Stimulated activated CD4-positive, alpha-beta T cell treated with anti-CD3 and anti-CD28 coated beads, Interleukin-4, amount 100 ng/mL, for 4 hours (primary cell): ENCODE measurements at places on chromosomes 7 and 10.

DNA sequence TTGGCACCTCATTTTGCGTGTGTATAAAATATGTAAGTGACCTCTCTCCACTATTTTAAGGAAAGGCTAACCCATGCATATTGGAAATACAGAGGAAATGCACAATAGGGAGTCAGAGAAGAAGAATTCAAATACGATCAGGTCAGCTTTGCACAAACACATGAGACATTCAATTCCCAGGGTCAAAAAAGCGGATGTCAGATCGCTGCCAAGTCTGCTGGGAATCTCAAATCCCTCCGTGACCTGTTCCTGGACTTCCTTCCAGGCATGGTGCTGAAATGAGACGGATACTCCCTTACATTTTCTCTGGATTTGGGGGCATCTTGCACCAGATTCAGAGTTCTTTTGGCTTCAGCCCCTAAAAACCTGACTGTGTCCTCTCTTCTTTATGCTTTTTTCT lies 91.9 kb upstream of the PRKCQ start:
- no peak for DNase-seq

DNA sequence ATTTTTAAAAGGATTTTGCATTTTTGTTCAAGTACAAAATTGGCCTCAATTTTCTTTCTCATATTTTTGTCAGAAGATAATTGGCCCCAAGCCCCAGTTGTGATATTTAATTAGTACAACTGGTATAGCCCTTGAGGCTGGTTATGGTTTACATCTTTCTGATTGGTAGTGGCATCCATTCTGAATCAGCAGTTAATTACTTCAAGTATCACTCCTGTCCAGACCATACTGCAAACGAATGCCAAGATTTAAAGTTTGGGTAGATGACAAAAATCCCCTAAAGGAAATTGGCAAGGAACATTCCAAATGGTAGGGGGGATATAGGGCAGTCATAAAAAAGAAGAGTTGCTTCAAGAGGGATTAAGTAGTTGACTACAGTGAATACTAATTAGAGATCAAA lies 23.1 kb downstream of the MYPN start:
- no peak for DNase-seq

GRCh38 chr10:88437411-88437810 lies 145.7 kb downstream of the RNLS start:
- DNase-seq = no peak

- DNase-seq = no peak
These were observed 49.8 kb upstream of the PDZD8 start for GRCh38 chr10:117424883-117425649.

DNA sequence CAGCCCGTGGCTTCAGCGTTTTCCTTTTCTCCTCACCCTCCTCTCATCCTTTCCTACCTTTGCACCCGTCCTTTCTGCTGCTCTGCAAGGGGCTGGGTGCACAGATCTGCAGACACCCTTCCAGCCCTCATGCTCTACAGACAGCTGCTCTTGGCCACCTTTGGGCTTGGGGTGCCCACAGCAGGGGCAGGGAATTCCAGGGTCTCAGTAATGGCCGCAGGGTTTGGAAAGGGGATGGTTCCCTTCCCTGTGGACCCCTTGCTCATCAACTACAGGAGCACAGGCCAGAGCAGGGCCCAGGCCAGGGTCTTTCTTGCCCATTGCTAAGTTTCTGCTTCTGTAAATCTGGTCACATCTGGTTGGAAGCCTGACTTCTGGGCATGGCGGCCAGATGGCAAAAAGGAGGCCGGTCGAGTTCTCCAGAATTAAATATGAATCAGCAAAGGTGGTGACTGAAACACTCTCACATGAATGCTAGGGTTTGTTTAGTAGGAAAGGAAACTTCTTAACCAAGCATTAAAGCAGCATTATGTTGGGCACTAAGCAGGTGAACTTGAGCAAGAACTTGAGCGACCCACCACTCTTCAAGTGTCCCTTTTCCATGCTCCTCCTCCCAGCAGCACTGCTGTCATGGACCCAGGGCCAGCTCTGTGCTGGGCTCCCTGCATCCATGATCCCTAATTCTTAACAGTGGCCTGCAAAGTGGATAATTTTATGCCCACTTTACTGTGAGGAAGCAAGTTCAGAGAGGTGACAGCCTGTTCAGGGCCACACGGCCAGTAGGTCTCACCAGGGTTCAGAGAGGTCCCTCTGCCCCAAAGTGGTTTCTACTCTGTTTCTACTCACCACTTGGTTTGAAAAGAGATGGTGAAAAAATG lies 1.5 kb downstream of the ECHDC3 start:
- DNase-seq = no peak

GRCh38 chr10:97483921-97484320 lies 14.3 kb downstream of the MMS19 start:
- DNase-seq = no peak

- DNase-seq = no peak
These were observed 8.6 kb downstream of the STAM start for GRCh38 chr10:17652585-17652984.

GRCh38 chr10:69246036-69246435 lies 25.9 kb downstream of the HKDC1 start:
- no peak for DNase-seq

- no peak for DNase-seq
These were observed 10.9 kb upstream of the LGI1 start for GRCh38 chr10:93746844-93747284.

DNA sequence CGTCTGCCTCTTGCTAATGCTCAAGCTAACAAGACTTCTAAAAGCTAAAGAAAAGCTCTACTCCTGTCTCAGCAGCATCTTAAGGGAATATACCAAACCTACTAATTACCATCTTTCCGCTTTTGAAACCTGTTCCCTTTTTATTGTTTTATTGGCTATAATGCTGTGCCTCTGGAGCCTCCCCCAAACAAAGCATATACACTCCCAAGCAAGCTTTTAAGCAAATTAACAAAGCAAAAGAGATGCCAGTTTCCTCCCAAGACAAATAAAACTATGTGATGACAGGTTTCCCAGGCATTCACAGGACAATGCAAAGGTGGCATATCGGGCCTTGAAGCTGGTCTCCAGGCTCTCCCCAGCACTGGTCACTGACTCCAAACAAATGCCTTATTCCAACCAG lies 52.9 kb downstream of the SLC37A3 start:
- no peak for DNase-seq

- DNase-seq = no peak
These were observed 19.8 kb downstream of the HNRNPA2B1 start for GRCh38 chr7:26180792-26181198.

- DNase-seq = no peak
These were observed 433 bp upstream of the PLXNA4 start for GRCh38 chr7:132576721-132577085.

- no peak for DNase-seq
These were observed 102.3 kb downstream of the KLF6 start for GRCh38 chr10:3682745-3683144.

DNA sequence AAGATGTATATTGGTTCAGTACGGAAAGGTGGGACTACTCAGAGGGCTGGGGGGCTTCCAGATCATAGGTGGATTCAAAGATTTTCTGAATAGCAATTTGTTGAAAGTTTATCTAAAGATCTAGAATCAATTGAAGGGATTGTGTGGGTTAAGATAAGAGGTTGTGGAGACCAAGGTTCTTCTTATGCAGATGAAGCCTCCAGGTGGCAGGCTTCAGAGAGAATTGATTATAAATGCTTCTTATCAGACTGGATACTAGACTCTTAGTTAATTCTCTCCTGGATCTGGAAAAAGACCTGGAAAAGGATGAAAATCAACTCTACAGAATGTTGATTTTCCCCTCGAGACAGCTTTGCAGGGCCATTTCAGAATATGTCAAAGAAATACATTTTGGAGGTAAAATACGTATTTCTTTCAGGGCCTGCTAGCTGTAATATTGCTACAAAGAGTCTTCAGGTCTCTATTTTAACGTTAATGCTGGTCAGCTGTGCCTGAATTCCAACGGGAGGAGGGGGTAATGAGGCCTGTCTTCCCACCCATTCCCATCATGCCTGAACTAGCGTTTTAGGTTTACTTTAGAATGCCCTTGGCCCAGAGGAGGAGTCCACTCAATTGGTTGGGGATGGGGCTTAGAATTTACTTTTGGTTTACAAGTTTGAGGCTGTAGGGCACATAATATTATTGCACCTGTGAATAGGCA lies 12.8 kb upstream of the GPR15LG start:
- DNase-seq = no peak

GRCh38 chr10:20041931-20042330 lies 225.7 kb downstream of the PLXDC2 start:
- no peak for DNase-seq

GRCh38 chr10:35896001-35896400 lies 253.9 kb upstream of the FZD8 start:
- DNase-seq = no peak

DNA sequence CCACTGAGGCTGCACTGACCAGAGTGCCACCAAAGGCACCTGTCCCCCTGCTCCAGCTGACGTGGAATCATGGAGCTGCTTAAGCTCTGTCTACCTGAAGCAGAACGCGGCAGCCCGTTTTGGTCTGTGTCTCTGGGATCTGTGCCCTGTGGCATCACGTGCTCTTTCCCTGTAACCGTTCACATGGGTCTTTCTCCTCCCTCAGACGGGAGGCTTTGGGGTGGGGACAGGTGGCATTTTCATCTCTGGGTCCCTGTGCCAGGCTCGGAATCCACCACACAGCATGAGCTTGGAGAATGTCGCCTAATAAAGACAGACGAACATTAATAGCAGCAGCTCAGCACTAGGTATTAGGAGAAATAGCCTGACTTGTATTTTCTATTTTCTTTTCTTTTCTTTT lies 1.6 kb upstream of the ADAP1 start:
- no peak for DNase-seq

GRCh38 chr10:48541144-48541795 lies 63.6 kb downstream of the ARHGAP22 start:
- DNase-seq = no peak

DNA sequence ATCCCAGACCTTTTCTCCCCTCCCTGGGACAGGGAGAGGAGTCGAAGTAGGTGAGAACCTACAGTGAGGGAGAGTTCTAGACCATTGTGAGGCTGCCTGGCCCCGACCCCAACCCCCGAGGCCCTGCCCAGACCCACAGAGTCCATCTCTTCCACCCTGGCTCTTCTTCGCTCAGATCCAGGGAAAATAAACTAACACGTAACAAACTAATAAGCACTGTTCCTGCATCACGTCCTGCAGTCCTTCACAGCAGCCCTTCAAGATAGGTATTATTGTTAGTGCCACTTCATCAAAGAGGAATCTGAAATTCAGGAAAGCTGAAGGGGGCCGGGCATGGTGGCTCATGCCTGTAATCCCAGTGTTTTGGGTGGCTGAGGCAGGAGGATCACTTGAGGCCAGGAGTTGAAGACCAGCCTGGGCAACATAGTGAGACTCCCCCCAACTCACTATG lies at the start of gene SPACDR:
TSS of gene SPACDR (minus strand) at position 51 of the 451 bp plus-strand sequence. CDS start 235 bp downstream, outside the sequence.
- no peak for DNase-seq

DNA sequence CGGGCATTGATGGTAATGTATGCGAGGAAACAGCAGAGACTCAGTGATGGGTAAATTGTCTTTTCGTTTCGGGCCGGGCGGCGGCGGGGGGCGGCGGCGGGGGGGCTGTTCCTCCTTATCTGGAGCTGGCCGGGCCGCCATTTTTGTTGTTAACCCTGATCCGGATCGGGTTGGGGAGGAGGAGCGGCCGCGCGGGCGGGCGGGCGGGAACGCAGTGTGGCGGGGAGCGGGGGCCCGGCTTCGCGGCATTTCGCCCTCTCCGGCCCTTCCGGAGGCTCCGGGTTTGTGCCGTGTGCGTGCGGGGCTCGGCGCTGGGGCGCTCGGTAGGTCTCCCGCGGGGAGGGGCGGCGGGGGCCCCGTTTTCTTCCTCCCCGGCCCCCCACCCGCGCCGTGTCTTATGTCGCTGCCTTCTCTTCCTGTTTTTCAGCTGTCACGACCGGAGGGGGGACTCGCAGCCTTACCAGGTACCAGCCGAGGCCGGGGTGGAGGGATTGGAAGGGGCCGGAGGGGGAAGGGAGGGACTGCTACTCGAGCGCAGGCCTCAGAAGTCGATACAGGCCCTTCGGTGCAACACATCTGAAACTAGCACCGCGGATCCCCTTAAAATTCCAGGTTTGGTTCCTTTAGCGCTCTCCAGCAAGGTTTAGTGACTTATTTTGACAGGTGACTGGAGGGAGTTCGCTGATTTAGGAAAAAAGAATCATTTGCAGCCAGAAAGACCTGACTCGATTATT lies 820 bp downstream of the WAC start:
- peak; percentile 58 for DNase-seq
